ENCODE measurements at places on chromosomes 4 and X.

- H3K27me3 ChIP-seq = no peaks in the 10 kb centered on the region
- H3K27ac ChIP-seq = no peak overlapping the region
- DNase-seq = no peak
- no peak overlapping the region for H3K4me3 ChIP-seq
- H3K36me3 ChIP-seq = no peaks in the 10 kb centered on the region
- H3K4me1 ChIP-seq = no peaks in the 10 kb centered on the region
Observed at GRCh38 chr4:110108960-110109359, 89.5 kb downstream of the ELOVL6 start.

DNA sequence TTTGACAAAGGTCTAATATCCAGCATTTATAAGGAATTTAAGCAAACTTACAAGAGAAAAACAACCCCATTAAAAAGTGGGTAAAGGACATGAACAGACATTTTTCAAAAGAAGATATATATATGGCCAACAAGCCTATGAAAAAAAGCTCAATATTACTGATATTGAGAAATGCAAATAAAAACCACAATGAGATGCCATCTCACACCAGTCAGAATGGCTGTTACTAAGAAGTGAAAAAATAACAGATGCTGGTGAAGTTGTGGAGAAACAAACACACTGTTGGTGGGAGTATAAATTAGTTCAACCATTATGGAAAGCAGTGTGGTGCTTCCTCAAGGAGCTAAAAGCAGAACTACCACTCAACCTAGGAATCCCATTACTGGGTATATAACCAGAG lies 91.6 kb upstream of the EFHC2 start:
- H3K27me3 ChIP-seq = no peaks in the 10 kb centered on the region
- DNase-seq = no peak
- peaks cover 6% of the 10 kb centered on the region for H3K36me3 ChIP-seq
- H3K4me1 ChIP-seq = peaks cover 2% of the 10 kb centered on the region
- no peak overlapping the region for H3K4me3 ChIP-seq

- DNase-seq = no peak
- no peak overlapping the region for H3K4me3 ChIP-seq
- H3K27me3 ChIP-seq = no peaks in the 10 kb centered on the region
Observed at GRCh38 chr4:141660880-141661279, 24.5 kb downstream of the IL15 start.

DNA sequence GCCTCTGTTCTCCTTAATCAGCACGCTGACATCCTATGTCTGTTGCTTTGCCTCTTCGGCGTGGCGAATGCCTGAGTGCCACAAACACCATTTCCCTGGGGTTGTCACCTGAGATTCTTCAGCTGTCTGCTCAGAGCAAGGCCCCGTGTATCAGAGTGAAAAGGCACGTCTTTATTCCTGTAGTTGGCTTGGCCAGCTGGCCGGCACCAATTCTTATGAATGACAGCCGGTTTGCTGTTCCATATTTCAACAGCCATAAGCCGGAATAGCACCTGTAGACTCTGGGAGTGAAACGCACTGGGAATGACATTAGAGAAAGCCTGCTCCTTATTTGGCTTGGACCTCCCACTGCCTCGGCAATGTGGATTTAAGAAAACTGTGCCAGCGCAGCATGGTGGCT lies 89.3 kb downstream of the MGST2 start:
- no peaks in the 10 kb centered on the region for H3K4me1 ChIP-seq
- H3K36me3 ChIP-seq = no peaks in the 10 kb centered on the region
- no peaks in the 10 kb centered on the region for H3K27me3 ChIP-seq

- H3K27me3 ChIP-seq = no peaks in the 10 kb centered on the region
- H3K27ac ChIP-seq = no peak overlapping the region
- no peak for DNase-seq
- H3K36me3 ChIP-seq = no peaks in the 10 kb centered on the region
- no peaks in the 10 kb centered on the region for H3K4me1 ChIP-seq
- no peak overlapping the region for H3K4me3 ChIP-seq
Observed at GRCh38 chr4:121266982-121267381, 102.9 kb upstream of the TNIP3 start.

- no peaks in the 10 kb centered on the region for H3K27me3 ChIP-seq
- H3K36me3 ChIP-seq = no peaks in the 10 kb centered on the region
- H3K4me1 ChIP-seq = peaks cover 46% of the 10 kb centered on the region
- H3K27ac ChIP-seq = no peak overlapping the region
Observed at GRCh38 chrX:44261286-44261685, 82.2 kb downstream of the EFHC2 start.

DNA sequence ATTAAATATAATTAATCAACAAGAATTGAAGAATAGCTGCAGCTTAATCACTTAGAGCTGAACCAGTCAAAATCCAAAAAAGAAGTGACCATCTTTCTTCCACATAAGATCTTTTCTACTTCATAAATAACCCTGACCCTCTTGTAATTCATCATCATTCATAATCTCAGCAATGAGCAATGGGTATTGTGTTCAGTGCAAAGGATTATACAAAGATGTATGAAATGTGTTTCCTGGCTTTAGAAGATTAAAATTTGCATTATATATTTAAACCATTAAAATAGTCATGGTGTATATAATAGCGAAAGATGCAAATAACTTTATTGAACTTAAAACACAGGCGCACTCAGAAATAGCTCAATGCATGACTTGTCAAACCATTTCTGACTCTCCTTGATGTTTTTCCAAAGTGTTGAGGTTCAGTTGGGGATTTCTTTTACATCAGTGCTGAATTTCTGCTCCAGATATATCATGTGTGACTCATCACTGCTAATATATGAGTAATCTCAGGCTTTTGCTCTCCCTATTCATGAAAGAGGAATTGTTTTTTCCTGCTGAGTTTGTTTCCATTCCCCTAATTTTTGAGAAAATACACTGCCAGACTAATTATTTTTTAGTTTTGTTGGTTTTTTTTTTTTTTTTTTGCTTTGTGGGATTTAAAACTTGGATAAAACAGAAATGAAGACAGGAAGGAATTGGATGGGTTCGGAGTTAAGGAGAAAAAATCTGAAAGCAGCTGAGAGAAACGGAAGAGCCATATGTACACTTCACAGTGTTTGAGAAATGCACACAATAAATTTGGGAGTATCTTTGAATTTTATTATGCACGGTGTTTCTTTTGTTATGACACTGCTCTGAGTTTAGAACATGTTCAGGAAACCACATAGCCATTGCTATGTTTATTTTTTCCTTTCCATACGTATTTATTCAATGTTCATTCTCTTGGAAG lies 290.1 kb upstream of the PCDH7 start:
- no peak overlapping the region for H3K27ac ChIP-seq
- H3K27me3 ChIP-seq = no peaks in the 10 kb centered on the region
- no peaks in the 10 kb centered on the region for H3K4me1 ChIP-seq

GRCh38 chrX:20252381-20253231 lies 14.1 kb downstream of the RPS6KA3 start:
- H3K36me3 ChIP-seq = peaks cover 12% of the 10 kb centered on the region
- H3K27ac ChIP-seq = no peak overlapping the region
- no peak overlapping the region for H3K4me3 ChIP-seq
- peaks cover 31% of the 10 kb centered on the region for H3K4me1 ChIP-seq

- H3K27ac ChIP-seq = no peak overlapping the region
- H3K4me3 ChIP-seq = no peak overlapping the region
- H3K27me3 ChIP-seq = no peaks in the 10 kb centered on the region
- H3K36me3 ChIP-seq = no peaks in the 10 kb centered on the region
- no peaks in the 10 kb centered on the region for H3K4me1 ChIP-seq
- DNase-seq = no peak
Observed at GRCh38 chr4:134537701-134538100, 336.1 kb upstream of the PABPC4L start.

GRCh38 chrX:109487640-109488039 lies 5.8 kb upstream of the GUCY2F start:
- peaks cover 2% of the 10 kb centered on the region for H3K27me3 ChIP-seq
- no peak for DNase-seq
- H3K27ac ChIP-seq = no peak overlapping the region
- H3K36me3 ChIP-seq = no peaks in the 10 kb centered on the region
- no peaks in the 10 kb centered on the region for H3K4me1 ChIP-seq
- H3K4me3 ChIP-seq = no peak overlapping the region

GRCh38 chrX:40076750-40077575 lies 20.8 kb downstream of the BCOR start:
- H3K27ac ChIP-seq = no peak overlapping the region
- no peaks in the 10 kb centered on the region for H3K27me3 ChIP-seq
- no peak overlapping the region for H3K4me3 ChIP-seq
- no peak for DNase-seq
- peaks cover 21% of the 10 kb centered on the region for H3K4me1 ChIP-seq
- no peaks in the 10 kb centered on the region for H3K36me3 ChIP-seq

GRCh38 chr4:15232366-15233263 lies 195.2 kb upstream of the C1QTNF7 start:
- H3K4me3 ChIP-seq = peak overlapping the region; percentile 78
- H3K36me3 ChIP-seq = no peaks in the 10 kb centered on the region
- peak overlapping the region; percentile 84 for H3K27ac ChIP-seq
- H3K27me3 ChIP-seq = no peaks in the 10 kb centered on the region
- peaks cover 32% of the 10 kb centered on the region for H3K4me1 ChIP-seq
- DNase-seq = no peak

GRCh38 chr4:3193531-3194203 lies 55.3 kb upstream of the MSANTD1 start:
- H3K27ac ChIP-seq = no peak overlapping the region
- H3K36me3 ChIP-seq = peaks cover 3% of the 10 kb centered on the region
- no peaks in the 10 kb centered on the region for H3K27me3 ChIP-seq
- DNase-seq = peak; percentile 50
- H3K4me1 ChIP-seq = peaks cover 53% of the 10 kb centered on the region

DNA sequence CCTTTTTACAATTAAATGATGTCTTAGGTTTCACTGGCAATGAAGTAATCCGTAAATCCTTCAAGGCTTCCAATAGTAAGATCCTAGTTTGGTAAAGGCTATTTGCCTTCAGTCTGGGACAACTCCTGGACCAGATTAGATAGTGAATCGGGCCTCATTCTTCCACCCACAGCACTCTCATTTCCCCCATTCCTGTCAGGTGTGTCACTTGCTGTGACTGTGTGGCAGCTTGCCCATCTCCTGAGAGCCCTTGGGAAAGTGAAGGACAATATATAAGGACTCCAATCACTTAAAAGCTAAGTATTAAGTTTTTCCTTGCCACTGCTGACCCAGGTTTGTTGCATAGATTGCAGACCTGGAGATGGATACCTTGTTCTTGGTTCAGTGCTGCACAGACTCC lies 3.3 kb upstream of the GASK1B start:
- H3K27ac ChIP-seq = no peak overlapping the region
- H3K4me1 ChIP-seq = peaks cover 9% of the 10 kb centered on the region
- H3K27me3 ChIP-seq = peaks cover 13% of the 10 kb centered on the region
- DNase-seq = no peak

GRCh38 chrX:33336783-33337182 lies 125.4 kb upstream of the DMD start:
- no peaks in the 10 kb centered on the region for H3K27me3 ChIP-seq
- DNase-seq = no peak
- no peaks in the 10 kb centered on the region for H3K36me3 ChIP-seq
- no peak overlapping the region for H3K27ac ChIP-seq
- no peaks in the 10 kb centered on the region for H3K4me1 ChIP-seq

DNA sequence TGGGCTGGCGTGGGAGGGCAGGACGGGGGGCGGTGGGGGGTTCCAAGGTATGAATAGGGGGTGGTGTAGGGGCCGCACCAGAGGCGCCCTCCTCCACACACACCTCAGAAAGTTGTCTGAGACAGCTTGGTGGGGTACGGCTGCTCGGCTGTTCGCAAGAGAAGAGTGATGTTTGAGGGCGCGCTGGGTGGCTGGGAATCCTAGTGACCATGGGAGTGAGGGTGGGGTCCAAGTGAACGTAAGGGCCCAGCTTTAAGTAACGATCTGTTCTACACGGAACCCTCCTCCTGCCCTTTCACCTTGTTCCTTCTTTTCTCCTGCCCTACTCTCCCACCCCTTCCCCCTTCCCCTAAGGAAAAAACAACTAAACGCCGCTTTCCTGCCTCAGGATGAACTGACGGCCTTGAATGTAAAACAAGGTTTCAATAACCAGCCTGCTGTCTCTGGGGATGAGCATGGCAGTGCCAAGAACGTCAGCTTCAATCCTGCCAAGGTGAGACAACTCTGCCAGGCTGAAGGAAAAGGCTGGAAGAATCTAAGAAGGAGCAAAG lies 664 bp downstream of the MED12 start:
- no peaks in the 10 kb centered on the region for H3K27me3 ChIP-seq
- no peaks in the 10 kb centered on the region for H3K36me3 ChIP-seq
- no peak for DNase-seq
- H3K4me1 ChIP-seq = peaks cover 32% of the 10 kb centered on the region
- peak overlapping the region; percentile 88 for H3K4me3 ChIP-seq

GRCh38 chr4:71568131-71568530 lies 215.7 kb downstream of the GC start:
- no peaks in the 10 kb centered on the region for H3K36me3 ChIP-seq
- no peak for DNase-seq
- H3K27ac ChIP-seq = no peak overlapping the region
- no peak overlapping the region for H3K4me3 ChIP-seq
- H3K4me1 ChIP-seq = no peaks in the 10 kb centered on the region

GRCh38 chr4:40857956-40858355 lies 108.2 kb downstream of the NSUN7 start:
- H3K36me3 ChIP-seq = no peaks in the 10 kb centered on the region
- peaks cover 46% of the 10 kb centered on the region for H3K27me3 ChIP-seq
- H3K4me1 ChIP-seq = peaks cover 12% of the 10 kb centered on the region
- H3K4me3 ChIP-seq = peak overlapping the region; percentile 30

DNA sequence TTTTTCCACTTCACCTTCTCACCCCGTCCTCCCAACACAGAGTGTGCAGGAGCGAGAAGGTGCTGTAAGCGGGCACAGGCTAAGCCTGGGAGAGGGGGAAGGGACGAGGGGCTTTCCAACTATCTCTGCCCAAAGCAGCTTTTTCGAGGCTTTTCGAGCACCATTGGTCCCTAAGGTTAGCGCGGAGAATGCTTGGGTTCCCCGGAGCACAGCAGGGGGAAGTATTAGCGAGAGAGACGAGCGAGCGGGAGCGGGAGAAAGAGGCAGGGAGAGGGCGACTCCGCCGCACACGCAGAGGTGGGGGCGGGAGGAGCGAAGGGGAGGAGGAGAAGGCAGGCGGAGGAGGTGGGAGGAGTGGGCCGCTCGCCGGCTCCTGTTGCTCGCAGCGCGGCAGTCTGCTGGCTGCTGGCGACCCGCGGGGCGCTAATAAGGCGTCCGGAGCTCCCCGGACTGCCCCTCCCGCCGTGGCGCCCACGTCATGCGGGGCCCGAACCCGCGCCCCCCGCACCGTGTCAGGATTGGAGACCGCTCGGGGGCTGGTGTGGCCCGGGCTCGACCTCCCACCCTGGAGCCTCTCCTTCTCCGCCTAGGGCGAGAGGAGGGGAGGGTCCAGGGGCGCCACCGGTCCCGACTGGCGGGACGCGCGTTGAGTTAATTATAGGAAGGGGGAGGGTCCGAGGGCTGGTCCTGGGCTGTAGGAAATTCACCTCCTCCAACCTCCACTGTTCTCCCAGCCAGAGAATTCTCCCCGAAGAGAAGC lies at the start of gene ADAMTS3:
ADAMTS3 (minus strand) TSS at position 263 of the 760 bp plus-strand sequence. CDS start 459 bp downstream, outside the sequence.
- H3K27me3 ChIP-seq = peaks cover 38% of the 10 kb centered on the region
- H3K27ac ChIP-seq = no peak within 1 kb of the TSS
- DNase-seq = no peak
- H3K4me1 ChIP-seq = peaks cover 27% of the 10 kb centered on the region

- no peaks in the 10 kb centered on the region for H3K27me3 ChIP-seq
- H3K4me3 ChIP-seq = no peak overlapping the region
- H3K27ac ChIP-seq = no peak overlapping the region
- no peak for DNase-seq
- no peaks in the 10 kb centered on the region for H3K4me1 ChIP-seq
Observed at GRCh38 chr4:43089730-43090129, 197.2 kb downstream of the GRXCR1 start.
